Cortex of kidney (tissue), 1 donor: ENCODE measurements at places on chromosomes 7 and 10.

GRCh38 chr7:22664988-22665798 lies 61.8 kb upstream of the IL6 start:
- DNase-seq: no peak

DNA sequence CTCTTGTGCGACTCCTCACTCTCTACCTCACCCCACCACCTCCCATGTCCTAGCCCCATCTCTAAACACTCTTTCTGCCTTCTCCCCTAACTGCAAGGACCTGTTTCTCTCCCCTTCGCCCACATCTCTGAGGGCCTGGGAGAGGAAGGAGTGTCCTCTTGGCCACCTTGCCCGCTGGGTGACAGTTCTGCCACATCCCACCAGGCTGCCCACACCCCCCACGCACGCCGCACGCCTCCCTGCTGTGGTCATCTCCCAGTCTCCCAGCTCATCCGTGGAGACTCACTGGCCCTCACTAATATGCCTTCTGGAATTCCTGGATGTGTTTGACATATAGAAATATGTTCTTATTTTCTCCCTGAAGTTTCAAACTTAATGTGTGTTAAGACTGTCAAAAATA lies 48.5 kb downstream of the GRB10 start:
- DNase-seq: no peak

- DNase-seq: no peak
These were observed 710.2 kb upstream of the POM121L12 start for GRCh38 chr7:52325237-52325636.

DNA sequence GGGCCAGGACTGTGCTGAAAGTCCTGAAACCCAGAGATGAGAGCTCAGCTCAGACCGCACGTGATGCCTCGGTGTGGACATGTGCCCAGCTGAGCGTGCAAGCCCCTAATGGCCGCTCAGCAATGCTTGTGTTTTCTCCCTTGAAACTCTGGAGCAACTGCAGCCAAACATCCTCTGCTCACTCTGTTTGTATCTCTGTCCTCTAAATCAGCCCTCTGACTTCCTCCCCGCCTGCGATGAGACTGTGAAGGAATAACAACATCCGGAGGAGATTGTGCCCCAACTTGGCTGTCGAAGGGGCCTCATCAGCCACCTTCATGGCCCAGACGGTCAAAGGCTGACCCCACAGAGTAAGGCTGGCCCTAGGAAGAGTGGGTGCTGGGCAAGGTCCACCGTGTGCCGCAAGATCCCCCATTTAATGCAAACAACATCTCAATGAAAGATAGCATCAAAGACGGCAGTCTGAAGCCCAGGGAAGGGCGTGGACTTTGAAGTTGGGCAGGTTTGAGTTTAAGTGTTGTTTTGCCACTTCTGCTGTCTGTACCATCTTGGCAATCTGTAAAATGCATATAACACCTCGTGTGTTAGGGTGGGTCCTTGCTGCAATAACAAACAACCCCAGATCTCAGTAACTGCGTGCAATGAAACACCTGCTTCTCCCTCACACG lies 39.9 kb downstream of the CALML3 start:
- DNase-seq: no peak

- DNase-seq: no peak
These were observed 274.9 kb upstream of the GALNT17 start for GRCh38 chr7:70856901-70857630.
